ENCODE measurements at places on chromosomes 2 and 18.

- DNase-seq, result no peak
Measured at GRCh38 chr18:78625847-78626246, 353.8 kb upstream of the SALL3 start.

DNA sequence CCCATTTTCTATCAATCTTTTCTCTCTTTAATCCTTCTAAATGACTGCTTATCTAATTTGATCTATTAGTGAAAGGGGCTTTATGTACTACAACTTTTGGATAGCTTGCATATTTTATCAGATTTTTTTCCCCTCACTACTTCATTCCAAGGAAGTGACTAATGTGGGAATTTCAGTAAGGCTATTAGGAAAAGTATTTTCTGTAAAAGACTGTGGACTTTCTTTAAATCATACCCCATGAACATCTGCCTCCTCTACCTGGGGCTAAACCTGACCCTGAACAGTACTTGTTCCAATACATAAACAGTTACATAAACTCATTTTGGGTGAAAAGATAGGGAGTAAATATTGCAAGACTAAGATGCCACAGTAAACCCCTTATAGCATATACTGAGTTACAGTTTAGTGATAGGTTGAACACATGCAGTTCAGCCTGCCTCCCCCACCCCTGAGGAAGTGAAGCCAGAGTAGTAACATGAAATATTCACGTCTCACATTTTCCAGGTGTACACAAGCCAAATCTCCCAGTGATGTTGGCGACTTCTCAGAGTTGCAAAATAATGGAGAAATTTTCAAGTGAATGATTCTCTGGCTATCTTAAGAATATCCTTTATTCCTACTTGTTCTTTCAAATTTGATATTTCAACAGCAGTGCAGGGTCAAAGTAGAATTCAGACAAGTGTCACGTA lies 590.9 kb upstream of the ZEB2 start:
- DNase-seq, result no peak

GRCh38 chr18:5155218-5155906 lies 41.7 kb downstream of the AKAIN1 start:
- DNase-seq, result no peak

- no peak for DNase-seq
Measured at GRCh38 chr2:239230318-239231052, 170.3 kb downstream of the HDAC4 start.

DNA sequence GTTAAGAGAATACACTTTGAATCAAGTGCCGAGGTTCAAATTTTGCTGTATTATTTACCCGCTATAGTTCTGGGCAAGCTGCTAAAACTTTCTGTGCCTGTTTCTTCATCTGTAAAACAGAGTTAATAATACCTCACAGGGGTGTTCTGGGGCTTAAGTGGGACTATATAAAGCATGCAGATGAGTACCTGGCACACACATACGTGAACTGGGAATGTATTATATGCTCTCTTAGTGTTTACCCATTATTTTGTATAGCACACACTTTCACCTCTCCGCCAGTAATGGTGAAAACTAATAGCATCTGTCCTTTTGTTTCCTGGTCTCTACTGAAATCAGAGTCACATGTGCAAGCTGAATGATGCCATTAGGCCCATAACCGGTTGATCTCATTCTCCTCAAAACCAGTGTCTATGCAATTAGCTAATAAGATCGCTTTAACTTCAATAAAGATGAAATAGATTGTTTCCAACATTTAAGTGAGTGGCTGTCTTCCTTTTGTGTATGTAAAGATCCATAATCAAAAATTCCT lies 3.8 kb upstream of the CDKL4 start:
- DNase-seq, result no peak

- DNase-seq, result no peak
Measured at GRCh38 chr2:139529080-139529479, 748.9 kb upstream of the NXPH2 start.

- no peak for DNase-seq
Measured at GRCh38 chr2:184137955-184138354, 460.4 kb upstream of the ZNF804A start.

DNA sequence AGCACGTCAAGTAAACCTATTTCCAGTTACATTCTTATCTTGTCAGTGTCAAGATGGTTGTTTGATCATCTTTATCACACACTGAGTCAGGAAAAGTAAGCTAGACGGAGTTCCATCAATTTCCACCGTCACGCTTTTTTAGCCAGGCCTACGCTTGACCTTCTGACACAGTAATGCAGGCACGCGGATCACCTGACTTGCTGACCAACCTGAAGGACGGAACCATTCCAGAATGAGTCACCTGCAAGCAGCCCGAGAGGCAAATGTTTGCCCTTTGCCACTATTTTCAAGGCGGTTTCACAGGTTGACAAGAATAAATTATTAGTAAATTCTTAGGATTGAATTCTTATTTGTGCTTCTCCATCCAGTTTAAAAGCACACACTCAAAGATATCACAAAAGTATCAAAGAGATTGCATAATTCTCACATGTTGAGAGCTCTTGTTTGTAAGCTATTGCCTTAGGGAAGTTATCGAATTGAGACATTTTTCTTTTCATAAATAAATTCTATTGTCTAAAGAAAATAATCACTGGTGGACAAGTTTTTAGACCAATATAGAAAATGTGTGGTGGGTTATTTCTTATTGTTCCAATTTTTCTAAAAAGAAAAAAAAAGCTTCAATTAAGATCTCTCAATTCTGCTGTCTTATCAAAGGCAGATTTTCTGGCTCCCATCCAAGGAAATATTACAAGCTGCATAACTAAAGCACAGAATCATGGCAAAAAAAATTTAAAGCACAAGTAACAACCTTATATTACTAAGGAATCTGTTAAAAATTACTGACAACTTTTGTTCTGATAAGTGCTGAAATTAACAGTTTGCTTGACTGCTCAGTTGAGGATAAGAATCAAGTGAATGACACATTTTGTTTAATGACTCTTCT lies 31.9 kb downstream of the UXS1 start:
- DNase-seq, result no peak

DNA sequence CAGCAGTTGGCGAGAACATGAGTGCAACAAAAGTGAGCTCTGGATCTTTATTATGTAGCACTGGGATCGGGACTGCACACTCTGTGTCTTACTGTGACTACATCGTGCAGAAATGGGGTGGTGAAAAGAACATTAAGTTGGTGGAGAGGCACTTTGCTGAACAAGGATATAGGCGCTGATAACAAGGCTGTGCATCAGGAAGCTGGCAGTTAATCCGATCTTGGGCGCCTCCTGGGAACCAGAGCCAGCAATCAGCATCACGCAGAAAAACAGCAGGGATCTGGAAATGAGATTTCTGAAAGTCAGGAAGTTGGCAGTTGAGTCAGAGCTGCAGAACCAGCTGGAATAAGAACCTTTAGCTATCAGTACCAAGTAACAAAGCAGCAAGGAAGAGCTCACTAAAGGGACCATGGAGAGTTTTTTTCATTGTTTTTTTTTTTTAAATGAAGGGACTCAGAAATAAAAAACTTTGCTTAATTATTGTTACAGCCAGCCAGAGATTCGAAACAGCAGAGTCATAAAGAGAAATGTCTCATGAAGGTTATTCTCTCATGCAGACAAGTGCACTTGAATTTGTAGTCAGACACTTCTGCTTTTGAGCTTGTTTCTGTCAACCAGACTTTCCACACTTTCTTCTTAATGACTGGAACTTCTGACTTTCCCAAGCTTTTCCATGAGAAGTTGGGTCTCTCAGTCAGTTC lies 22.8 kb upstream of the MYO3B start:
- DNase-seq, result peak; percentile 66

DNA sequence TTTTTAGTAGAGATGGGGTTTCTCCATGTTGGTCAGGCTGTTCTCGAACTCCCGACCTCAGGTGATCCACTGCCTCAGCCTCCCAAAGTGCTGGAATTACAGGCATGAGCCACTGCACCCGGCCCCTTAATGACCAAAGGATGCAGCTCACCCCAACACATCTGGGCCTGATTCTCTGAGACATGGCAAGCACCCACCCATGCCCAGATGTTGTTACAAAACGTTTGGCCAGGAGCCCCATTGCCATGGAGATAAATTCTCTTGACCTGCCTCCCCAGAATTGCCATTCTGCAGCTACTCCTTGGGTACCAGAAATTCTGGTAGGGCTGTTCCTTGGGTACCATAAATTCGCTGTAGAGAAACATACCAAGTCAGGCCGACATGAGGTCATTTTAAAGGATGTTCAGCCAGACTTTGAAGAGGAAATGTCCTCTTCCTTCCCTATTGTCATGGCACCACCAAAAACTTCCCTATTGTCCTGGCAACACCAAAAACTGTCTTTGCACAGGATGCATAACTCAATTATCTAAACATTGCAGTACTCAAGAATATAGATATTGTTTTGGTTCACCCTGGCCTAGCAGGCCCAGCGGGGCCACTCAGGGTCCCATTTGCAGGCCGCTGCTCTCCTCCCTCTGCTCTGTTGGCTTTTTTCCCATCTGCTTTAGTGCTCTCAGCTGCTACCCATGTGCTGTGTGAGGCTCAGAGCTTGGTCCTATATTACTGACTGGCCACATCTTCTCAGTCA lies 160.9 kb upstream of the TTC39C start:
- no peak for DNase-seq

- no peak for DNase-seq
Measured at GRCh38 chr2:1541040-1541439, 127.8 kb downstream of the TPO start.

DNA sequence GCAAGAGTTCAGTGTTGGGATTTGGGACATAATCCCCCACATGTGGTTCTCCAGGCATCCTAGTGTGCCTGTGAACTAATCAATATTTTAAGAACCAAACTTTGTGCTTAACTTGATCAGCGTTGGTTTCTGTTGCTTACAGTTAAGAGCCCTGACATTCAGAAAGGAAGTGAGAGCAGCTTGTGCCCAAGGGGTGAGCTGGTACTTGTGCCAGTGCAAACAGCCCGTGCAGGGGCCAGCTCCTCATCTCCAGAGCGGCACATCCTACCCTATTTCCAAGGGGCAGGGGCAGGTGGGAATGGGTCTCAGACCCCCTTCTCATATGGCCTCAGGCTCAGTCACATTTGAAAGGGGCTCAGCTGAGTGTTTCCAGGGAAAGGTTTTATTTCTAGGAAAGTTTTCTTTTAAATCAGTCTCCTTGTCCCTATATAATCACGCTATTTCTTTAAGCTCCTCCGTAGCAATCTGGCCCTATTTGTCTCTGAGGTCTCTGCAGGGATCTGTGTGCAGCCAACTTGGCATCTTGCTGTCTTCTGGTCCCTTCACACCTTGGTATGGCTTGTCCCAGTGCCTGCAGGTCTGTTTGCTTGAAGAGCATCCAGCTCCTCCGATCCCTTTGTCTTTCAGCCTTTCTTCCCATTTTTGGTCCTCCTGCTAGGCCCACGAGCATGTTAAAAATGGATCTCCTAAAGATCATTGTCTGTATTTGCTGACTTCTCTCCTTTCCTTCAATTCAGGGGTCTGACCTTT lies 358.9 kb downstream of the HRH4 start:
- DNase-seq, result no peak

GRCh38 chr2:127083819-127084503 lies 23.0 kb downstream of the BIN1 start:
- no peak for DNase-seq

DNA sequence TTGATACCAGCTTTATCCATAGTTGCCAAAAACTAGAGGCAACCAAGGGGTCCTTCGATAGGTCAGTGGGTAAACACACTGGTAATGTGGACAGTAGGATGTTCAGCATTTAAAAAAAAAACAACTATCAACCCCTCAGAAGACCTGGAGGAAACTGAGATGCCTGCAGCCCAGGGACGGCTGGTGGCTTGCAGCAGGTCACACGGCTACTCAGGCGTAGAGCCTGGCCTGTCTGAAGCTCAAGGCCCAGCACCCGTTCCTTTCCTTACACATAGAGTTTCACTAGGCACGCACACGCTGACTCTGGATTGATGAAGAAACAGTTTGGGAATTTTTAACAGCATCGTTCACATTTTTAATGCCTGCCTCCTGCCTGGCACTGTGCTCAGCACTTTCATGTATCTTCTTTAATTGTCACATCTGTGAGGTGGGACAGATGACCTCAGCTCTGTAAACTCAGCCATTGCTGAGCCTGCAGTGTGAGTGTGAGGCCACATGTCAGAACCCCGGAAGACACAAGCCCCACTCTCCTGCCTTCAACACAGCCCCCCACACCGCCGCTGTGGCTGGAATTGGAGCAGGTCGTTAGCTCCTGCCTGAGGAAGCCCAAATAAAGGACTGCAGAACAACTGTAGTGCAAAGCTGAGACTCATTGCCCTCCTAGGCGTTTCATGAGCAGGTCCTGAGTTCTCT lies 40.7 kb downstream of the TRAPPC12 start:
- no peak for DNase-seq

GRCh38 chr2:239735131-239735828 lies 289.9 kb downstream of the NDUFA10 start:
- DNase-seq, result no peak

DNA sequence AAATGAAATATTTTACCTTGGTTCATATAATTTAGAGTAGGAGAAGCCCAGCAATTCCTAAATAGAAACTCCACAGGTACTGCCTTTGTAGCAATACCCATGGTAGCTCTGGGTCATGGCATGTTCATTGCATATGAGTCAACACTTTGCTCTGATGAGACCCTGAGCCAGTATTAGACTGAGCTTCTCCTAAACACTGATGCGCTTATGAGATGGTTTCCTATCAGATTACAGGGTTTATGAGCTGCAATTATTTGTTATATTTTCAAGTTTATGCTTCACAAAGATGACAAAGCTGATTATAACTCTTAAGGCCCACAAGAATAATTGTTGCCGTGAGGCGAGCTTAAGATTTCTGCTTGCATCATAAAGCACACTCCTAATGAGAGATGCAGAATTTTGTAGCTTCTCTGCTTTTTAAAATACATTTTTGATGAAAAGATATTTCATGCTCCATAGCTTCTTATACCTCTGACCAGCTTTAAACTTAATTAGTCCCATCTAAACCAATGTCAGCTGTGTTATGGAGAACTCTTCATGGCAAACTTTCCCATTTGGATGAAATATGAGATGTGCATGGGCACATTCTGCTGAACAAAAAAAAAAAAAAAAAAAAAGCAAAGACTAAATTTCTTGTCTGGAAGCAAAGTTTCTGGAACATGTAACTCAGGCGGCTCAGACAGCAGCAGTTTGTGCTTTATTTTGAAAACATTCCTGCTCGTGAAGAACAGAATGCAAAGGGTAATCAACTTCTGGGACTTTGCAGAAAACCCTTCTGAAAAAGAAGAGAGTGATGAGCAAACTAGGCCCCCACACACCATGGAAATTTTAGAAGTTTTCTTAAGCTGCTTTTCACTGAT lies 162.6 kb downstream of the KCNE4 start:
- no peak for DNase-seq

DNA sequence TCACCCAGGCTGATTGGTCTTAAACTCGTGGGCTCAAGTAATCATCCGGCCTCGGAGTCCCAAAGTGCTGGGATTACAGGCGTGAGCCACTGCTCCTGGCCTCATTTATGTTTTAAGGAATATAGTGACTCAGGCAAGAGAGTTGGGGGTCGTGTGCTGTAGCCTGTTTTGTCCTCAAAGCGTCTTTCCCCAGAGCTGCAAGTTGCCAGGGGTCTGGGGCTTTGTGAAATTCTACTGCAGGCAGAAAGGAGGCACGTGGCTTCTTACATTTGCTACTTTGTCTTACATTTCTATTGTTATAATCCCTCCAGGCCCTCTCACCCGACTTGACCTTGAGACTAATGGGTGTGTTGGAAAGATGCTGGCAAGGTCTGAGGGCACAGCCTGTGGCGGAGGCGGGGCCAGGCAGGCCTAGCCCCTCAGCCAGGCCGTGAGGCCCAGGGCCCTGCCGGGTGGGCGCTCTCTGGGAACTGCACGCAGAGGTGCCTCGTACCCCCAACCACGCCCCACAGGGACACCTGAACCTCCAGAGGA lies 85.8 kb upstream of the NDUFV2 start:
- no peak for DNase-seq
